H9 (cell line): ENCODE measurements at places on chromosomes 13 and 19.
A peak's percentile ranks its signal among the peaks of the same experiment; 100 is the strongest.

GRCh38 chr19:16370641-16371391 lies 46.2 kb downstream of the KLF2 start:
- no peak for DNase-seq

- no peak for DNase-seq
These were observed 110.5 kb downstream of the LRCH1 start for GRCh38 chr13:46663206-46664037.

DNA sequence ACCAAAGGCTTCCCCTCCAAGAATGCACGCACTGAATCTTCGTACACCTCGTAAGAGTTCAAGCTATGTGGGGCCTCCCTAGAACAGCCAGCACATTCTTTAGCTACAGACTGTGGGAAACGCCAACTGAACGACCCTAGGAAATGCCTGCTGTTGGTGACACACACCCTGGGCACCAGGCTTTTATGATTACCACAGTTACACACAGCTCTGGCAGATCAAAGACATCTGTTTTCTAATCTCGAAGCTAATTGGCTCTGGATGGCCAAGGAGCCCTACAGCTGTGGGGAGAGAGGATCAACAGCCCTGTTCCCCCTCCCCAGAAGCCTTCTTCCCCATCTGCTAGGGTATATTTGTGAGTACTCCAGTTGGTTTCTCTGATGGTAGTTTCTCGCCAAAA lies 123.0 kb downstream of the COL4A1 start:
- no peak for DNase-seq

GRCh38 chr13:92259523-92259922 lies 861.1 kb downstream of the GPC5 start:
- no peak for DNase-seq

GRCh38 chr19:4062419-4063368 lies 4.0 kb downstream of the ZBTB7A start:
- no peak for DNase-seq

- DNase-seq = no peak
These were observed 27.8 kb downstream of the PIN1 start for GRCh38 chr19:9862938-9863337.

DNA sequence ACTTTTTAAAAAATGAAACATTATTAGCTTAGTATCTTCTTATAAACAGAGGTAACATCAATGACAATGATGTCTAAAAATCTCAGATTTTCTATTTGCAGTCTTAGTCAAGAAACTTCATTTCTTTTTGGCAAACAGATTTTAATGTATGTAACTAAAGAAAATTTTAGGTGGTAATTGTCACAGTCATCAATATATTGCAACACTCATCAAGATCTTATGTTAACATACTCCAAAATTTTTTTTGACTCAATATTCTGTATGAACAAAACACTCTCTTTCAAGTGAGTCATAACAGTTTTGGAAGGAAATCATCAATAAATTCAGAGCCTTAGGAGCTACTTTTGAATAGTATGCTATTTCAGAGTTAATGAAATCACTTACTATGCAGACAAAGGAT lies 1507.6 kb downstream of the SLITRK1 start:
- DNase-seq = no peak

GRCh38 chr13:80083081-80083852 lies 257.7 kb downstream of the SPRY2 start:
- no peak for DNase-seq

DNA sequence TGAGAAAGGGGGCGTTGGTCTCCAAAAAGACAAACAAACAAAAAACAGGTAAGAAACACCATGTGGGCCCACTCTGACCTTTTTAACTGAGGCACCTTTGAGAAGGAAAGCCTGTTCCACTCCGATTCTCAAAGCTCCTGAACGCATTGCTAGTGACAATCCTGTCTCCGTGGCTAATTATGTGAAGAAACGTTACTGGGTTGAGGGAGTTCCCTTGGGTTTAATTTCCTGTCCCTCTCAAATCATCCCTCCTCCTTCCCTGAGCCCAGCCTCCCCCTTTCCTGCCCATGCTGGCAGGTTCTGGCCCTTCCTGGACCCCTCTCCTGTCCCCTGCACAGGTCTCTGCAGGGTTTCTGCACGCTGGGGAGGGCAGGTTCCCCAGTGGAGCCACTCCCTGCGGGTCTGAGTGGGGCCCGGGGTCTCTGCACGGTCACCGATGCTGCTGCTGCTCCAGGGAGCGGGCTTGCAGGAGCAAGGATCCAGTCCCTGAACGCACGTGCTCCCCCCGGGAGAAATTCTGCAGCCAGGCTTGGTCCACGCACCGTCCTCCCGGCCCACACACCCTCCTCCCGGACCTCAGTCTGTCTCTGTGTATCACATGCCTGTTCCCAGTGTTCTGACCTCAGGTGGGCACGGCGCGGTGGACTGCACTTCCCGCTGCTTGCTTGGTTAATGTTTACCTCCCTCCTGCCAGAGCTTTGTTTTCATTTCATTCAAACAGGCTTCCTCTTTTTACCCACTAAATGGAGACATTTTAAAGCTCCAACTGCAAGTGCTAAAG lies 76.4 kb upstream of the MCF2L start:
- no peak for DNase-seq

DNA sequence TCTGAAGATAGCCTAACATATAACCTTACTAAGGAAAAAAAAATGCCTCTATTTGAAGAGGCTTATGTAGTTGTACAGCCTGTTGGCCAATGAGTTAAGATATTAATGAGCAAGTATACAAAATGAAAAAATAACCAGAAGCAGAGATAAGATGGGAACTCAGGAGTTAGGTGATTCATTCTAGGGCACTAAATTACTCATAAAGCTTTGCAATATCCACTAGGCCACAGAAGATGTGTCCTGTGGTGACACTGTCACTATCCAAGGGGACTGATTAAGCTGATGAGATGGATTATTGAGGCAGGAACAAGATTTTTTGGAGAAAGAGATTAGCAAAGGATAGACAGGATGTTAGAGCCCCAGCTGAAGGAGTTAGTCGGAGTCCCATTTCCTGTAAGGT lies 99.6 kb downstream of the LIG4 start:
- no peak for DNase-seq

DNA sequence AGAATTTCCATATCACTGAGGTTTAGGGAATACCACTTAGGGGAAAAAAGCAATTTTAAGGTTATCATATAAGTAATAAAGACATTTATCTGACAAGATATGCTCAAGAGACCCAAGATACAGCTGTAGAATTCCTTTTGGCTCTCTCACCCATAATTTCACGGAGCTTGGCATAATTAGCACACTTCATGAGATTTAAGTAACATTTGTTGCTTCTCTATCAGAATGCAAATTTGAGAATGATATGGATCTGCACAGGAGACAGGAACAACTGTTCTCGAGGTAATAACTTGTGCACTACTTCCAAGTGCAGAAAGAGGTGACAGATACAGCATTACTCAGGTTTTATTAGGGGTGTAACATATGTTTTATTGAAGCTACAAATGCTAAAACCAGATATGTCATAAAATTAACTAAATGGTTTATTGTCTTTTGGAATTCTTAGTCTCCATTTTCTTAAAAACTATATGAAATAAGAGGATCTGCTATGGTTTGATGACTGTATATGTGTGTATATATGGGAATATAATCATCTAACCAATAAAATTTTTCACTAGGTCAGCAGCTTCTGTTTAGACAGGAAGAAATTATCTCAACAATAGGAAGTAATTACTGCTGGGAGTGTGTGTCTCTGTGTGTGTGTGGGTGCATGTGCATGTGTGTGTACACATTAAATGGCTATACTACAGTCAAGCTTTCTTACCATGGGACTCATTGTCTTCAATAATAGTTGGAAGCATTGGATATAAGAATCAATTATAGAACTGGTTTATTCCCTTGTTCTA lies 401.3 kb downstream of the PCDH17 start:
- no peak for DNase-seq

- DNase-seq = no peak
These were observed 771.3 kb upstream of the ARGLU1 start for GRCh38 chr13:107339209-107339608.

GRCh38 chr13:48221686-48222187 lies 11.3 kb upstream of the ITM2B start:
- DNase-seq = no peak

DNA sequence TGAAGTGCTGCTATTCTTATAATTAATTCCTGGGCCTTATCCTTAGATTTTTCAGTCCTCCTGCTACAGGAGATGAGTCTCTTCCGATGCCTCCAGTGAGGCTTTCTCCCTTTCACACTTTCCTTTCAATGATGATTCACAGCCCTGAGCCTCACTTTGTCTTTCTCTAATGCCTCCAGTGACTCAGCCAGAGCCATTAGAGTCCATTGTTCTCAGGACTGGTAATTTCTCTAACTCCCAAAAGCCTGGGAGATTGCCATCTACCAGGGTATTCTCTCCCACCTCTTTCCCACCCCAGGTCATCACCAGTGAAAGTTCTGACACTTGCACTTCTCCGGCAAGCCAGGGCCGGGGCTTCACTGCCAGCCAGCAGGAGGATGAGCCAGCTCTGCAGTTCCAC lies 49.6 kb upstream of the ARGLU1 start:
- peak; percentile 48 for DNase-seq

DNA sequence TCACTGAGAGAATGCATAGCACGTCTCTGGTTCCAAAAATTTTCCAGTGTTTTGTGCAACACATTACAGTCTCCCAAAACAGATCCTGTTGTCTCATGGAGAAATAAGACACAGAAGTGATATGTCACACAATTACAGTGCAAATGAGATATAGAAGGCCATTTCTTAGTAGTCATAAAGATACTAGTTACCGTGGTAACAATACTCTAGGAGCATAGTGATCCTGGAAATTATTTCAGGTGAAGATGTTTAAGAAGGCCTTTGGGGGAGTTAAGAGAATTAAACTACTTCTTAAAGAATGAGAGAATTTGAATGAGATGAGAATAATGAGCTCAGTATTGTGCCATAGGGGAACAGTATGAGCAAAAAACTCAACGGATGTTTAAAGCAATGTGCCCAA lies 628.0 kb upstream of the MIR17HG start:
- no peak for DNase-seq

DNA sequence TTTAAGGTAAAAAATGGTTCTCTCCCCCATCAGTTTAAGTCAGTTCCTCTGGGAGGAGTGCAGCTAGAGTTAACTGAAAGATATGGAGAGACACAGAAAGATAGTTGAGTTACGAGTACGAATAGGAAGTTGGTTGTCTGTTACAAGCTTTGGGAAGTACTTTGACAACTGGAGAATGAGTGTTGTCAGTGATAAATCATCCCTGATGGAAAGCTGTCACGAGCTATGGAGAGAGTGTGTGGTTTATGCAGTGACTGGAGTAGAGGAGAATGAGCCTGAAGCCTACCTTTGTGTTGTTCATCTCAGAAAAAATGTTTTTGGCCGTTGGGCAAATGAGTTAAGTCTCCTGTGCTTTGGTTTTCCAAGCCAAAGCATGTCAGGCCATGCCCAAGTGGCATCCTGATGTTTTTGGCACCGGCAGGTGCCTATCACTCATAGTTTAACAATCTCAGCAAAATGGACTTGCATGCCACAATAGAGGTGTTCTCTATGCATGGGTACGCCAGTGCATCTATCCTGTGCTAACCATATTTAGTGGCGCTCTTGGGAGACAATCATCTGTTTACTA lies 350.2 kb downstream of the IRS2 start:
- DNase-seq = no peak

- no peak for DNase-seq
These were observed 141.6 kb downstream of the TM9SF2 start for GRCh38 chr13:99642841-99643240.

DNA sequence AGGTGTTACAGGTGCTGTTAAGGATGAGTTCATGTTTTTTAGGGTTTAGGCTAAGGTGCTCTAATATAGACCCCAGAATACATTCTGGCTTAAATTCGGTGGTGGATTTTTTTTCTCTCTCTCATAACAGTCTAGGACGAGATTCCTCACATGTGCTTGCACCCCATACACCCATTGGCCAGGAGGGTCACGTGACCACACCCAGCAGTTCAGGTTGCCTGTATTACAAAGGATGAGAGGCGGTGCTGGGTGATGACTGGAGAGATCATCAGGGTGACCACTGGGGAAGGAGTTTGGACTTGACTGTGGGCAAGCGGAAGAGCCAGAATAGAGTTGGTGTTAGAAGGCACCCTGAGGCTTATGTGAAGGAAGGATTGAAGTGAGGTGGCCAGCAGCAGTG lies 27.7 kb downstream of the PPP2R1A start:
- no peak for DNase-seq

DNA sequence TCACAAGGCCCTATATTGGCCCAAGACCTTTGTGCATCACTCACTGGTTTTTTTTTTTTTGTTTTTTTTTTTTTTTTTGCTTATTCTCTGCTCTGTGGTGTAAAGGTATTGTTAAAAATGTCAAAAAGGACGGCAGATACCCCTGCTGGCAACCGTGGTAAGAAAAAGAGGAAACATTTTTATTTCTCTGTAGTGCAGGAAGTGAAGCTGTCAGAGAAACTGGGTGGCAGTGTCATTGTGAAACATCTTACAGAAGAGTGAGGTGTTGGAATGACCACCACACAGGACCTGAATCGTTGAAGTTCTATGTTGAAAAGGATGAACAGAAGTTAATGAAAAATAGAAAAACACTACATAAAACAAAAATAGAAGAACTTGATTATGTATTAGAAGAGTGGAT lies 346.4 kb downstream of the FGF9 start:
- no peak for DNase-seq

DNA sequence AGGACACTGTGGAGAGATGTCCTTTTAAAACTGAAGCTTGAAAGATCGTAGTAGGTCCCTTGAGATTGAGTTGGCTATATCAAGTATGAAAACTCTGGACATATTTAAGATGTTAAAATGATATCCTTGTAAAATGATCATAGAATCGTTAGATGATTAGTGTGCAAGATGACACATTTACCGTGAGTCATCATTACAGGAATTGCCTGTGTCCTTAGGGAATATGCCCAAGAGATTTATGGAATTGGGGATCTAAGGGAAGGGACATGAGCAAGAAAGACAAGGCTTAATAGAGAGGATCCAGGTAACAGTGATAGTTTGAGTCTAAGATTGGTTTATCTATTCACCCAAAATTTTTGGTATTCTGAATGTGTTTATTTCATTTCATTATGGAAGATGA lies 233.7 kb downstream of the GPC5 start:
- DNase-seq = no peak
